Astrocyte (in vitro differentiated cells and primary cell): ENCODE measurements at places on chromosomes 1 and 21.
A peak's percentile ranks its signal among the peaks of the same experiment; 100 is the strongest.

- DNase-seq: peak; percentile 20
- H3K36me3 ChIP-seq: no peaks in the 10 kb centered on the region
- H3K4me1 ChIP-seq: peaks cover 8% of the 10 kb centered on the region
- no peak overlapping the region for H3K4me3 ChIP-seq
- H3K27ac ChIP-seq: no peak overlapping the region
- no peaks in the 10 kb centered on the region for H3K27me3 ChIP-seq
Measured at GRCh38 chr1:172499636-172500141, 33.3 kb upstream of the SUCO start.

DNA sequence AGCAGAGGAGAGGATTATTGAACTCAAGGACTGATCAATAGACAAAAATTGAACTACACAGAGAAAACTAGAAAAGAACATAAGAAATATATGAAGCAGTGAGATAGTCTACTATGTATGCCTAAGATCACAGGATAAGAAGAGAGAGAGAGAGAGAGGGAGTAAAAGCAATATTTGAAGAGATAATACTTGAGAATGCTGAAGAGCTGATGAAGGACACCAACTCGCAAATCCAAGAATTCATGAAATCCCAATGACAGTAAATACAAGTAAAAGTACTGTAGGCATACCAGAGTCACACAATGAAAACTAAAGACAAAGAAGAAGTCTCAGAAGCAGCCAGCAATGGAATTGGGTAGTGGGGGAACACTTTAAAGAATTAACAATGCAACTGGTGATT is 260.1 kb upstream of the SPAG17 start:
- no peaks in the 10 kb centered on the region for H3K27me3 ChIP-seq
- H3K4me3 ChIP-seq: no peak overlapping the region

GRCh38 chr1:96487394-96487793 is 234.2 kb upstream of the PTBP2 start:
- peaks cover 20% of the 10 kb centered on the region for H3K4me1 ChIP-seq
- H3K27ac ChIP-seq: peak overlapping the region; percentile 18
- no peak overlapping the region for H3K4me3 ChIP-seq
- no peaks in the 10 kb centered on the region for H3K36me3 ChIP-seq

DNA sequence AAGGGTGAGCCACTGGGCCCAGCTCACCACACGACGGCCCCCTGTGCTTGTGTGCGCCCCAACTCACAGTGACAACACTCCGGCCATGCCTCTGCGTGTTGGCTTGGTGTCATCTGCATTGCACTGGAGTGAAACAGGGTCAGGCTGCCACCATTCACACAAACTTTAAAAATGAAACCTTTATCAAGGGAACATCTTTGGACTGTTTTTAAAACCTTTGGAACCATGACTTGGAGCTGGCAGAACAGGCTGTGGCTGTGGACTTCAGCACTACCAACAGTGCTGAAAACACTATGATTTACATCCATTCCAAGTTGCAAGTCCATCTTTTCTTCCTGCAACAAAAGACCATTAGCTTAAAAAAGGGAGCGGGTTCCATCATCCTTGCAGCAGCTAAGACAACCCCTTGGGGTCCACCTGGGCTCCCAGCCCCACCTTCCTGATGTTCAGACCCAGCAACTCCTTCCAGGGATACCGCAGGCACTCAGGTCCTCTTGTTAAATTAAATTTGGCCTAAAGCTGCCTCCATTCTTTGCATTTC is 25.6 kb downstream of the POFUT2 start:
- H3K27ac ChIP-seq: no peak overlapping the region
- H3K4me3 ChIP-seq: no peak overlapping the region
- H3K36me3 ChIP-seq: peaks cover 9% of the 10 kb centered on the region
- no peak for DNase-seq
- H3K4me1 ChIP-seq: peaks cover 3% of the 10 kb centered on the region

DNA sequence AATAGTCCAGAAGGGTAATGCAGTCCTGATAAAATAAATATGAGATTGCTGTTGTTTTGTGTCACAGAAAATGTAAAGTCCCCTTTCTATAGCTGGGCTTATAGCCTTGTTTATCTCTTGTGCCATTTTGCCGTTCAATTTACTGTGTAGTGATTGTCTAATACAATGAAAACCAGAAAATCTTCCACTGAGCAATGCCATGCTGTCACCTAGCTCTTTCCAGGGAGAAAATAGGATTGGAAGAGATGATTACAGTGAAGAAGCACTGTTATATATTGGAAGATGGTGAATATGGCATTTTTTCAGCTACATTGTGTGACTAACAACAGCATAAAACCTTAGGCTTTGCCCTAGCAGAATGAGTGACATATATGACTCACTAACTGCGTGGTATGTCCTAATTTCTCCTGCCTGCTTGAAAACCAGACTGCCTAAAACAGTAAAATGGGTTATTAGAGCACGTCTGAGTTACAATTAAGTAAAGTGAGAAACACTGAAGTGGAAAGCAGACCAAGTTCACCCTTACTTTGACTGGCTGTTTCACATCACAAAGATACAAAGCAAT is 332.4 kb upstream of the ZP4 start:
- no peaks in the 10 kb centered on the region for H3K27me3 ChIP-seq
- H3K4me1 ChIP-seq: no peaks in the 10 kb centered on the region
- H3K27ac ChIP-seq: no peak overlapping the region

GRCh38 chr21:42503711-42504110 is 7.7 kb upstream of the RSPH1 start:
- no peak overlapping the region for H3K4me3 ChIP-seq
- no peak for DNase-seq
- H3K36me3 ChIP-seq: no peaks in the 10 kb centered on the region
- peaks cover 4% of the 10 kb centered on the region for H3K27me3 ChIP-seq
- H3K4me1 ChIP-seq: no peaks in the 10 kb centered on the region

GRCh38 chr1:37169743-37170275 is 135.5 kb upstream of the GRIK3 start:
- H3K36me3 ChIP-seq: no peaks in the 10 kb centered on the region
- no peak overlapping the region for H3K4me3 ChIP-seq
- no peaks in the 10 kb centered on the region for H3K27me3 ChIP-seq
- DNase-seq: no peak
- H3K4me1 ChIP-seq: no peaks in the 10 kb centered on the region

DNA sequence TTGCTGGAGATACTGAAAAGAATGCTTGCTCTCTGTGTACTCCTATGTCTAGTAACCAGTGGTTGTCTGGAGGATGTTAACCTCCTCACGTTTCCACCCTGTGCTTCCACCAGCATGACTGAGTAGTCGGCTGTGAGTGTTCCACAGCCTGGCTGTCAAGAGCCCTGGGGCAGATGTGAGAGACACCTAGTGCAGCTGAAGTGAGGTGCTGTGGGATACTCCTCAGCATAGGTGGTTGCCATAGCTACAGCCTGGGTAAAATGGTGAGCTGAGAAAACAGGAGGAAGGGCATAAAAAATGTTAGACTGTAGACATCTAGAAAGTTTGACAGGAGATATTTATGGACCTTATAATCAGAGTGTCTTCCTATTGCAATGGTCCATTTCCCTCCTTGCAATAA is 15.8 kb downstream of the IVL start:
- no peak for DNase-seq
- H3K36me3 ChIP-seq: no peaks in the 10 kb centered on the region
- no peaks in the 10 kb centered on the region for H3K27me3 ChIP-seq
- no peak overlapping the region for H3K27ac ChIP-seq
- H3K4me3 ChIP-seq: no peak overlapping the region

DNA sequence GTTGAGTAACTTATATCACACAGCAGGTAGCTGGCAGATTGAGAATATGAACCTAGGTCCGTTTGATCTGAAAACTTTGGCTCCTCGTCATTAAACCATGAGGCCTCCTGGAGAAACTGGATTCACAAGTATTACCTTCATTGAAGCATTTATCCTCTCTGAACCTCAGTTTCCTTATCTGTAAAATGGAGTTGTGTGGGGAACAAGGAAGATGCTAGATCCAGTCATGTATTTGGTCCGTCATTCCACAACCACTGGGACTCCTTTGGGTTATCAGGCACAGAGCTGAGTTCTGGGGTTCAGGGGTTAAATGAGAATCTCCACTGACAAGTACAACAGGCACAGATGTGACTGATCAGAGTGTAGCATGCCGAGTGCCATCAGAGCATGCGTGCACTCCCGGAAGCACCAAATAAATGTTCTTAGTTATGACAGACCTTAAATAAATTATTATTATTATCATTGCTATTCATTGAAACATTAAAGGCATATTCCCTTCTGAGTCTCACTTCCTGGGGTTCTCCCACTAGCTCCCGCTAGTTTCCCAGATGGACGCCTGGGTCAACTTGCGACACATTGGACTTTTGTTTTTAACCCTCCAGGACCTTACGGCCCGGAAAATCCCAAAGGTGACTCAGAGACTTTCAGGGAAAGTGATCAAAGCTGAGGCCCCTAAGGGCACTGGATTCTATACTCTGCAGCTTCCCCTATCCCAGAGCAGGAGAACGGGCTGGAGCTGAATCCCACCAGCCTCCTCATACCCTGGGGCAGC is 130.6 kb downstream of the PLPP3 start:
- H3K27me3 ChIP-seq: no peaks in the 10 kb centered on the region
- no peaks in the 10 kb centered on the region for H3K36me3 ChIP-seq
- H3K4me3 ChIP-seq: no peak overlapping the region
- no peak overlapping the region for H3K27ac ChIP-seq

DNA sequence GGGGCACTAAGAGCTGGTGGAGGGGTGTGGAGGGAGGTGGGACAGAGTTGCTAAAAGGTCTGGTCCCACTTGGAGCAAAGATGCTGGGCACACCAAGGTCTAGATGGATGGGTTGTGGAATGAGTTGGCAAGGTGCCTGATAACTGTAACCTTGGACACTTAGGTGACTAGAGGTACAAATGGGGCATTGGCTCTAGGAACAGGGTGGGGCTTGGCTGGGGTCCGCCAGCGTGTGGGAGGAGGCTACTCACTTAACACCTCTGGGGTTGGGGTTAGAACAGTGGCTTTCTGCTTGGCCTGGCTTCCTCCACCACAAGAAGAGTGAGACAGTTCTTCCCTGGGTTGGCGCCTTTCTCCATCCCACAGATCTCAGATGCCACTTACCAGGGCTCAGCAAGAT is 17.2 kb downstream of the KCNA2 start:
- H3K4me1 ChIP-seq: no peaks in the 10 kb centered on the region
- H3K27ac ChIP-seq: no peak overlapping the region
- H3K36me3 ChIP-seq: no peaks in the 10 kb centered on the region
- H3K4me3 ChIP-seq: no peak overlapping the region

- H3K36me3 ChIP-seq: no peaks in the 10 kb centered on the region
- no peak overlapping the region for H3K27ac ChIP-seq
- no peak for DNase-seq
- no peak overlapping the region for H3K4me3 ChIP-seq
Measured at GRCh38 chr1:150022357-150022756, 11.8 kb upstream of the OTUD7B start.
